ENCODE measurements at places on chromosomes 6 and 20. TPM values are rescaled to one million over a fixed set of nuclear protein-coding genes. Genes with fewer than 3 reads are reported as not detected.

GRCh38 chr20:44187772-44188709 is 1.1 kb upstream of the JPH2 start:
- no peak for DNase-seq

DNA sequence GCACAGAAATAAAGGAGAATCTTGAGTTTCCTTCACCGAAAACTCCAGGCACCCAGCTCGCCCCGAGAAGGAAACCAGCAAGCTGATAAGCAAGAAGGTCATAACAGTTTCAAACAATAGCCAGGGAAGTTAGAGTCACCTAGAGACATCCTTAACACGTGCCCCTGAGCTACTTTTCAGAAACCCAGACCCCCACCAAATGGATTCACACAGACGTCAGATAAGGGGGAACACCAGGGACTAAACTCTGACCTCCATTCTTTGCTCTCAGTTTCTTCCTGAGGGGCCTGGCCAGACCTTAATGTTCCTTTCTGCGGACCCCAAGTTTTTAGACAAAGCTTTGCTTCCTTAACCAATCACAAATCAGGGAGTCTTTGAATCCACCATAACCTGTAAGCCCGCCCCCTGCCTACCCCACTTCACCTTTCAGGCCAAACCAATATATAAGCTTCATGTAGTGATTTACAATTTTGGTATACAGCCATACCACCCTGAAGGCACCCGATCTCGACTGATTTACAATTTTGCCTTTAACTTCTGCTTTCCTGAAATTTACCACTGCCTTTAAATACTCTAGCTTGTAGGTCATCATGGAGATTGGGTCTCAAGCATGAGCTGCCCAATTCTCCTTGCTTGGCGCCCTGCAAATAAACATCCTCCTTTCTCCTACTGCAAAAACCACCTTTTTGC is 11.7 kb downstream of the SOD2 start:
- no peak for DNase-seq

GRCh38 chr6:87710090-87710489 is 8.1 kb upstream of the AKIRIN2 start:
- no peak for DNase-seq

GRCh38 chr6:124640432-124640831 is 321.8 kb upstream of the RNF217 start:
- DNase-seq, result no peak

DNA sequence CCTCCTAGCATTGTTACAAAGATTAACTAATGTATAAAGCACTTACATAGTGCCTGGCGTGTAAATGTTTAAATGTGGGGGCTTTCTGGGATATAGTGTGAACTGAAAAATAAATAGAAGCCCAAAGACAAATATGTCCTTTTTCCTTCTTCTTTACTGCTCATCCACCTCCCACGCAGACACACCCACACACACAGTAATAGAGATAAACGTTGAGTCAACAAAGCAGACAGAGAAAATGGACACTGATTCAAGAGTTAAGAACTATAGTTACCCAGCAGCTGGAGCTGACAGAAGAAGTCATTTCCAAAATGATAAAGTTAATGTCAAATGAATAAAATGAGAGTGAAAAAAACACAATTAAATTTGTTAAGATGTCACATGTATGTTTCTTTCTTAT is 68.3 kb downstream of the FHL5 start:
- no peak for DNase-seq

DNA sequence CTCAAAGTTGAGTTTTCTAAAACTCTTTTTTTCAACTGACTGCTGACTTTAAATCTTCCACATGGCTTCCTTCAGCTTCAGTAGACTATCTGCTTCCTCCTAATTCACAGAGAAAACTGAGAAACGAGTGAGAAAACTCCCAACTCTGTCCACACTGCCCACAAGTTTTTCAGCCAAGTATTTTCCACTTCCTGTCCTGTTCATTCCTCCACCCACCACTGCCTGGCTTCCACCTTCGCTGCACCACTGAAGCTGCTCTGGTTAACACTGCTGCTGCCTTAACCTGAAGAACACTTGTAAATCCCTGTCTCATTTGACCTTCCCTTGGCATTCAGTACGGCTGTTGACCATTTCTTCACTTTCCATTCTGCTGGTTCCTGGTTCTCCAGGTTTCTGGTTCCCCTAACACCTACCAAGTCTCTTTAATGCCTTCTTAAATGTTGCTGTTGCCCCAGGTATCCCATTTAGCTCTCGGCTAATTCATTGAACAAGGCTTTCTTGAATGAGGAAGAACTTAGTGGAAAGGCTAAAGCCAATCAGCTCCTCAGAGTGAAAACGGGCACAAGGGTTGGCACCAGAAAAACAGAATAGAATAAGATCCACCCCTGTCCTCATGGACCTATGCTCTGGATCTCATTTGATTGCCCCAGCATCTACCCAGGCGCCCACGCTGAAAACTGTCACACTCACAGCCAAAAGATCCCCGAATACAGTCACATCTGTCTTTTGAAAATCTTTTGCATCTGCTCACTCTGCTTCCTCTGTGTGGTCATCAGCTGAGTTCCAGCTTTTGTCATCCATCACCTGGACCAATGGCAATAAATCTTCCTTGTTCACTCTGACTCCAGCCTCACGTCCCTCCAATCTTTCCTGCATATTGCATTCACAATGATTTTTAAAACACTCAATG is 104.4 kb upstream of the TAB2 start:
- DNase-seq, result no peak

- no peak for DNase-seq
Measured at GRCh38 chr6:136593748-136594490, 43.7 kb upstream of the MAP7 start.

NKAIN2 gene
- total RNA-seq, result 0.68 TPM

SLC22A16 gene
- 2.7 TPM for total RNA-seq

RARS2 gene
- total RNA-seq, result 29.5 TPM

DDRGK1 gene
- 87.5 TPM for total RNA-seq

HLA-DRA gene
- 145 TPM for total RNA-seq

NKAIN4 gene
- total RNA-seq, result not detected

LY6G5C gene
- 1.6 TPM for total RNA-seq

Data from prostate gland (tissue), 2 donors.